ENCODE measurements at places on chromosomes 5 and 9.

DNA sequence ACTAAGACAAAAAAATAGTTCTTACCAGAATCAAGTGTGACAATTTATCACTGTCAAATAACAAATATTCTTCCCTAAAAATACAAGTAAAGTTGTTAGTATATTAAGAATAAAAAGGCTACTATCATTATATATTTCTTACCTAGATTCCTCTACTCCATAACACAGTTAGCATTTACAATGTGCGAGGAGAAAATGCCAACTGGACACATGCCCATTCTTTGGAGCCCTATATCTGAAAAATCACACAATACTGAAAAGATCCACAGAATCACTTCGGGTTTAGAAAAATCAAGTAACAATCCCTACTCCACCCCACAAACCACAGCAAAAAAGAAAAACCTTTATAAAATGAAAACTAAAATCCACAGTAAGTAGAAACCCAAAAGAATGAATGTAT is 70.9 kb downstream of the PKD2L2 start:
- DNase-seq, result no peak

- no peak for DNase-seq
Measured at GRCh38 chr9:19424176-19424779, 15.5 kb downstream of the ACER2 start.

DNA sequence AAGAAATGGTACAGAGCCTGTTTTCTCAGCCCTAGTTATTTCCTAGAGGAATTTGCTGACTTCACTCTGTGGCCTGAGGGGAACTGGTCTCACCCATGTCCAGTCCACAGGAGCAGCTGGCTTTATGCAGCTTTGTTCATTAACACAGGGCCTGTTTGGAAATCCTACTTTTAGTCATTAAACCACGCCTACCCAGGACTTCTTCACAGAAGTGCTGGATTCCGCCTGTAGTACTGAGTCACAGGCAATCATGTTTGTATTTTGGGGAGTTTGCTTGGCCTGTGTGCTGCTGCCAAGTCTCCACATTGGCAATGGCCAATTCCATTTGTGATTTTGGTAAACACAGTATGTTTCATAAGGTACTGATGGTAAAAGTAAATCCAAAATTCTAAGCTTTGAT is 52.8 kb downstream of the CTNND2 start:
- DNase-seq, result no peak

DNA sequence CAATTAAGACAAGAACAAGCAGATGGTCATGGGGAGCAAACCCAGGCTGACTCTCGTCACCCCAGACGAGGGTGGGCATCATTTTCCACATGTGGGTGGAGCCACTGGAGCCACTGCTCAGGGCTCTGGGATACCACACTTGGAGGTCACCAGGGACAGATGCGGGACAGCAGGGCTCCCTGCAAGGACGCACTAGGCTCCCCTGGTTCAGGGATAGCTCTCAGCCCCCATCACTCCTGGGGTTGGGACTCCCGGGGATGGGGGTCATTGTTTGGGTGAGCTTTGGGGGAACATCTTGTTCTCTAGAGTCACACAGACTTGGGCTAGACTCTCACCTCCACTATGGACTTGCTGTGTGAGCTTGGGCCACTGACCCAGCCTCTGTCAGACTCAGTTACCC is 57.8 kb downstream of the GTF3C4 start:
- DNase-seq, result no peak

DNA sequence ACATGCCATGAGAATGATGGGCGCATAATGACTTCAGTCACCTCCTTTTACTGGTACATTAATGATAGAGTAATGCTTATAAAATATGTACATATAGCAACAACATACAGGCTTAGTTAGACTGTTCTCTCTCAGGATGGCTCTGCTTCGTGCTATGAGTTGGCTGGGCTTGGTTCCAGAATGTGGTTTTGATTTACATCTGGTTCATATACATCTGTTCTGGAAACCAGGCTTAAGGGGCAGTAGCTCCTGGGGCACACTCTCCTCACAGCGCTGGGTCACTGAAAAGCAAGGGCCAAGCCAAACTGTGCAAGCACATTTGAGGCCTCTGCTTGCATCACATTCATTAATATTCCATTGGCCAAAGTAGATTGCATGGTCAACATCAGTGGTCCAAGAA is 44.9 kb downstream of the PCSK1 start:
- DNase-seq, result no peak

- DNase-seq, result no peak
Measured at GRCh38 chr5:174798551-174798951, 74.2 kb downstream of the MSX2 start.

DNA sequence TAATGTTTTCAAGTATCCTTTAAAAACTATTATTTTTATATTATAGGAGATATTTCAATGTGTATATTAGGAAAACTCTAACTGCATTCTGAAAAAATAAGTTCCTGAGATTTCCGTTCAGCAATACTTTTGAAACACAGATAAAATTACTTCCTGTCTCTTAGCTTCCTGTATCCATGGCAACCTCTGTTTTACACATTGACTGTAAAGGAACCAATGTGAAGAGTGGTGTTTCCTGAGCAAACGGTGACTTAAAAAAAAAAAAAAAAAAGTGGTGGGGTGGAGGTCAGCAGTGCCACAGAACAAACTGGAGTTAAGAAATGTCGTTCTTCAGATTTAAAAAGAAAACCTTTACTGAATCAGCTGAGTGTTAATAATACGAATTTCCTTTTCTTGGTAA is at the start of gene LRRC70:
TSS of gene LRRC70 (plus strand) at position 280 of the 400 bp plus-strand sequence. CDS start 620 bp downstream, outside the sequence.
- DNase-seq, result peak; percentile 94

DNA sequence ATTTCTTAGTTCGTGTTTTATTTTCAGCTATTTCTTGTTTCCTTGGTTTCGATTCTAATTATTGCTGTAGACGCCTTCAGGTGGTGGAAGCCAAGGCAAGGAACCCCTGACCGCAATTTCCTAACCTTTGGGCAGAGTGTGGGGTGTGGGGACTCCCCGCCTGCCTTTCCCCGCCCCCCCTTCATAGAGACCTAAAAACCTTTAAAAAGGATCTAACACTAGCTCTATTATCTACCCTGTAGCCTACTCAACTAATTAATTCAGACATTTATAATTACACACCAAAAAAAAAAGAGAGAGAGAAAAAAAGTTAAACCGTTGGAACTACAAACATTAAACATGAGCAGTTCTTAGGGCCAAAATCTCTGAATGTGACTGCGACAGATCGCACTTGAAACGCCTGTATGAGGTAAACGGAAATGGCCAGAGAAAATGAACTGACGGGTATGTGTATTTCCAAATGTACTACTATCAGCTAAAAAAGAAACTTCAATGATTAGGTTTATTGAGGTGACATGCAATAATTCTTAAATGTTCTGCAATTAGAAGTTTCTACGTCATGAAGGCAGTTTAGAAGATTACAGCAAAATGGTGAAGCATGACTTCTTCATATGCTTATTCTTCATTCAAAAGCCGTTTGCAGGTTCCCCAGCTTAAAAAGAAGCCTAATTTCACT is 19.0 kb upstream of the FER start:
- peak; percentile 86 for DNase-seq

DNA sequence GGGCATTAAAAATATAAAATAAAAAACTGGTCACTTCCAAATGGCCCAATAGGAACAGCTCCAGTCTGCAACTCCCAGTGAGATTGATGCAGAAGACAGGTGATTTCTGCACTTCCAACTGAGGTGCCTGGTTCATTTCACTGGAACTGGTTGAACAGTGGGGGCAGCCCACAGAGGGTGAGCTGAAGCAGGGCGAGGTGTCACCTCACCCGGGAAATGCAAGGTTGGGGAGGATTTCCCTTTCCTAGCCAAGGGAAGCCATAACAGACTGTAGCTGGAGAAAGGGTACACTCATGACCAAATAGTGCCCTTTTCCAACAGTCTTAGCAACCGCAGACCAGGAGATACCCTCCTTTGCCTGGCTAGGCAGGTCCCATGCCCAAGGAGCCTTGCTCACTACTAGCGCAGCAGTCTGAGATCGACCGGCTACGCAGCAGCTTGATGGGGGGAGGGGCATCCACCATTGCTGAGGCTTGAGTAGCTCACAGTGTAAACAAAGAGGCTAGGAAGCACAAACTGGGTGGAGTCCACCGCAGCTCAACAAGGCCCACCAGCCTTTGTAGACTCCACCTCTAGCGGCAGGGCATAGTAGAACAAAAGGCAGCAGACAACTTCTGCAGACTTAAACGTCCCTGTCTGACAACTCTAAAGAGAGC is 12.7 kb downstream of the RLN1 start:
- no peak for DNase-seq

GRCh38 chr5:61981886-61982285 is 324.1 kb upstream of the KIF2A start:
- no peak for DNase-seq

GRCh38 chr9:115063058-115063845 is 54.7 kb downstream of the TNC start:
- DNase-seq, result no peak

DNA sequence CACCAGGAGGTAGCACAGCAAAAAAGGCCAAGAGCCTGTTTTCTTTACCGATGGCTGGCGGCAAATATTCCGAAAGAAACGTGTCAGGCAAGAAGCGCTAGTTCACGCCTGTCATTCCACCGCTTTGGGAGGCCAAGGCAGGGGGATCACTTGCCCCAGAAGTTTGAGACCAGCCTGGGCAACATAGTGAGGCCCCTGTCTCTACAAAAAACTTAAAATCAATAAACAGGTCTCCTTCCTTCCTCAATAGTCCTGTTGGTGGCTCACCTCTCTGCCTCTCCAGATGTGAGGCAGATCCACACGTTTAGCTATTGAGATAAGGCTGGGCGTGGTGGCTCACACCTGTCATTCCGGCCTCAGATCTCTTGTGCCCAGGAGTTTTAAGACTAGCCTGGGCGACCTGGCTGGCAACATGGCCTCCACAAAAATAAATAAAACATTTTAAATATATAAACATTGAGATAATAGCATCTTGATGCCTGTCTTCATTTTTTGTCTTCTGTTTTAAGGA is 1.3 kb upstream of the TMEM250 start:
- peak; percentile 18 for DNase-seq

- DNase-seq, result no peak
Measured at GRCh38 chr9:128024761-128025308, 42.3 kb downstream of the NAIF1 start.

- no peak for DNase-seq
Measured at GRCh38 chr5:150333400-150333799, 24.1 kb upstream of the TCOF1 start.

DNA sequence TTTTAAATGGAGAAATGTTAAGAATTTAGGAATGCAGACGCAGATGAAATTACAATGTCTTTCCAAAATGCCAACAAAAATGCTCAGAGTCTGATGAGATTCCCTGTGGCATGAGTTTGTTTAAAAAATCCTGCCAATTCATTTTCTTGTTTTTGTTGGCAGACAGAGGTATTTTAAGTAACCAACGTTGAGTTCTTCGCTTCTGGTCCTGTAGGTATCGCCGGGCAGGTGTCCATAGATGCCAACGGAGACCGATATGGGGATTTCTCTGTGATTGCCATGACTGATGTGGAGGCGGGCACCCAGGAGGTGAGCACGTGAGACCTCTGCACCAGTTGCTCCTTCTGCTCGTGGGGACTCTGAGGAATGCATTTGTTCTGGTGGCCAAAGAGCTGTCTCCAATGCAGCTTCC is 69.4 kb downstream of the NPR3 start:
- DNase-seq, result no peak

- DNase-seq, result no peak
Measured at GRCh38 chr9:137975527-137975913, 97.9 kb downstream of the CACNA1B start.

GRCh38 chr9:121373011-121373729 is 3.1 kb upstream of the STOM start:
- no peak for DNase-seq

GRCh38 chr5:169299191-169299662 is 1.7 kb downstream of the SLIT3 start:
- DNase-seq, result no peak

- DNase-seq, result no peak
Measured at GRCh38 chr5:61840361-61840760, 465.6 kb upstream of the KIF2A start.

GRCh38 chr5:131795228-131795627 is 1.6 kb downstream of the FNIP1 start:
- no peak for DNase-seq

DNA sequence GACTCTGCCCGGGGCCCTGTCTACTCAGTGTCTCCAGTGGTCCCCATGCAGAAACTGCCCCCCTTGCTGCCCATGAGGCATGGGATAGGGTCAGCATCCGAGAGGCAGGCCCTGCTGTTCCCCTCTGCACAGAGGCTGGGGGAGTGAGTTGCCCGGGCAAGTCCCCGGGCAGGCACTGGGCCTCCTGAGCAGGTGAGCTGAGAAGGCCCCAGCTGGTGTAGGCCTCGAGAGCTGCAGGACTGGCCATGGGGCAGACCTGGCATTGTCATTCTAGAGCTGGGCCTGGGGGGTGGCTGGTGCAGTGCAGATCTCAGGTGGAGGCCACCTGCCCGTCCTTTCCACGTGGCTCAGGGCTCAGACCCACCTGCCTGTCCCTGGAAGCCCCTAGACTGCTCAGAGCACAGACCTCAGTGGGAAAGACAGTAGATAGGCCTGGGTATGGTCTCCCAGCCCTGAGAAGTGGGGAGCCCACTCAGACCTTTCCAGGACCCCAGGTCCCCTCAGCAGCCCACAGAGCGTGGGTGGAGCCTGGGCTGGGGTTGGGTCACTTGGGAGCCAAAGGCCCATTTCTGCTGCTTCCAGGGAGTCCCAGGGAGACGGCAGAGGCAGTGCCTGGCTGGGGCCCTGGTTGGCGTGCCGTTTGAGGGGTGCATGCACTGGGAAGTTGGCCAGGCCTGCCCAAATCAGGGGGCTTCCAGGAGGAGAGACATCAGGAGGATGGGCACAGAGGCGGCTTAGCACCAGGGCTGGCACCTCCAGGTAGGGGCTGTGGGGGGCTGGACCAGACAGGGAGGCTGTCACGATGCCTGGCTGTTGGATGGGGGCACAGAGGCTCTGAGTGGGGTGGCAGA is 4.8 kb upstream of the NOTCH1 start:
- DNase-seq, result no peak

DNA sequence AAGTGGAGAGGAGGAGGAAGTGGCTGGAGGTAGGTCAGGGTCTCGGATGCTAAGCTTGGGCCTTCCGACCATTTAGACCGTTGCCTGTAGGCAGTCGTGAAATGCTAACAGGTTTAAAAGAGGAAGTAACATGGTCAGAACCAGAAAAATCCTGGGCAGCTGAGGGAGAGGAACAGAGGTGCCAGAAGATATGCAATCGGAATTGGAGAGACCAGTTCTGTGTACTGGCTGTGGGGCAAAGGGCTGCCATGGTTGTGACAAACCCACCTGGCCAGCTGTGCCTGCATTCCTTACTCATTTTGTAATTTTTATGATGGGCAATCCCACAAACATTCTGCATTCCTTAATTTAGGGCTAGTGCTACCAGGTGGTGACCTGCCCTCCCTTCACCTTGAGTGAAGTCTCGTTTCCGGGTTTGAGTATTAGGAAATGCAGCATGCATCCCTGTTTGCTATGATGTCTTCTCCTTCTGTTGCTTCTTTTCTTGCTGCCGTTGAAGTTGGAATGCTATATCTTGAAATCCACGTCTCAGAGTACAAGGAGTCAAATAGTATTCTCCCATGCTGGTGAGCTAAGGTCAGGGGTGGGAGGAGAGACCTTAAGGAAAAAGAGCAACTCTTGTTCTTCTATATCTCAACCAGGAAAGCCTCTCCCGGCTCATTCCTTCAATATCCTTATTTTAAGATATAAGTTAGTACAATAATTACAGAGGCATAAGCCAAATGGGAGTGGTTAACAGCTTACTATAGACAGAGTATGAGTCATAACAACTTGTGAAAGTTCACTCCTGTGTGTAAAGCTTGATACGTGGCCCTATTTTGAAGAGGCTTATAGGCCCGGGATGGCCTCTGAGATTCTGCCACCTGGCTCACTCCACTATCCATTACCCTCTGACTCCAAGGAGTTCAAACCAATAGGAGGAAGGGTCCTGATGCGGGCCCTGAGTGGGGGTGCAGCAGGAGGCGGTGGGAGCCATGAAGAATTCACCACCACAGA is 37.0 kb downstream of the B4GALT1 start:
- DNase-seq, result peak; percentile 29

GRCh38 chr5:15026011-15026893 is 154.7 kb upstream of the ANKH start:
- no peak for DNase-seq
